GF-D8 (cell line): ENCODE measurements at places on chromosomes 1 and 21.

- no peak for DNase-seq
These were observed 93.1 kb downstream of the DMRTB1 start for GRCh38 chr1:53552146-53552861.

DNA sequence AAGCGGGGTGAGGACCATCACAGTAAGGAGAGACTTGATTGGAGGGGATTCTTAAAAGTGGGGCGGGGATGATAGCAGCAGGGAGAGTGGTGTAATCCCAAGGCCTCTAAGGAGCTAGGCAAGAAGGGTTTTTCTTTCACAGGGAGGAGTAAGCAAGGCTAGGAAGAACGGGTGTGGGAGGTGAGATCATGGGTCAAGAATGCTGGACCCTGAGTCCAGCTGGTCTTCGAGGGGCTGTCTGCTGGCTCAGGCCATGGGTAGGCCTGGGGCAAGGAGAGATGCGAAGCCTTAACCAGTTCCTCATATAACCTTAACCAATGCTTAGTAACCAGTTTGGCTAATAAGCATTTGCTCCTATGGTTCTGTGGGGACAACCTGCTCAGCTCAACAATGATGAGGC, 599.1 kb downstream of the NPHP4 start:
- DNase-seq = no peak

GRCh38 chr1:202679406-202680177, 30.7 kb downstream of the SYT2 start:
- DNase-seq = no peak

DNA sequence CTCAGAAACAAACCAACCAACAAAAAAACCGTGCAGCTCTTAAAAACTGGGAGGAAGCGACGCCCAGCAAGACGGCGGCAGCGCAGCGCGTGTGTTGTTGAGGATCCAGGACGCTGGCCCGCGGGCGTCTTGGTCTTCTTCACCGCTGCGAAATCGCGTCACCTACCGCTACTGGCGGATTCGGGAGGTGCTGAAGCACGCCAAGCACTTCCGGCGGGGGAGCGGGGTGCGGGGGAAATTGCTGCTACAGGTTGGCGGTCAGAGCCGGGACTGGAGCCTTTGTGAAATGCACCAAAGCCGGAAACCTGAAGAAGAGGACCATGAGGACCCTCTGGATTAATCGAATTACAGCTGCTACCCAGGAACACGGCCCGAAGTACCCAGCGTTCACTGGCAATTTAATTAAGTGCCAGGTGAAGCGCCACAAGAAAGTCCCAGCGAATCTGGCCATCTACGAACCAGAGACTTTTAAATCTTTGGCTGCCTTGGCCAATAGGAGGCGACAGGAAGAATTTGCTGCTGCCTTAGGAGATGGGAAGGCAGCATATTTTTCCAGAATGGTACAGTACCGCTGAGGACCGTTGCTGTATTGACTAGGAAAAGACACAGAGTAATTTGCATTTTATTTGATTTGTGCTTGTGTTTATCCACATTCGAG, 11.9 kb upstream of the RIPPLY3 start:
- no peak for DNase-seq

GRCh38 chr1:192565946-192566345, 9.6 kb upstream of the RGS1 start:
- no peak for DNase-seq

- DNase-seq = no peak
These were observed 51.9 kb upstream of the C8B start for GRCh38 chr1:57017717-57018116.
